Activated T-cell treated with anti-CD3 and anti-CD28 coated beads for 1 hour (primary cell): ENCODE measurements at places on chromosomes 1 and 21.

GRCh38 chr1:115413621-115414020 is 75.6 kb upstream of the NGF start:
- DNase-seq: no peak

GRCh38 chr1:154342132-154342531 is 16.8 kb downstream of the ATP8B2 start:
- no peak for DNase-seq

GRCh38 chr1:54857141-54857540 is 29.9 kb downstream of the DHCR24 start:
- no peak for DNase-seq

- DNase-seq: no peak
These were observed 6.4 kb upstream of the C1orf21 start for GRCh38 chr1:184380468-184380867.

DNA sequence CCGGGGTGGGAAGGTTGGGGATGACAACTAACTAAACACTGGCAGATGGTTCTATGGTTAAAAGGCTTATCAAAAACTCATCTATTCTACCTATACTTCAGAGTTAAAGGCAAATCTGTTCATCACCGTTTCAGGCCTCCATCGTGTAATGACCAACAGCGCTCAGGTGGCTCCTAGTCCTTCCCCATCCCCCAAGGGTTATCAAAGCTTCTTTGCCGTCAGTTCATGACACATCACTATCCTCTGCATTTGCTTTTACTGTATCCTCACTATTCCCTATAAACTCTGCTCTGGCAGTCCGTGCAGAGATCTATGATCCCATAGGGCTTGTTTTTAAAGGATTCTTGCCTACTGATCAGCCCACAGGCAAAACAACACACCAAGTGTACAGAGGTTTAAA is 8.2 kb downstream of the HMGN1 start:
- DNase-seq: no peak

DNA sequence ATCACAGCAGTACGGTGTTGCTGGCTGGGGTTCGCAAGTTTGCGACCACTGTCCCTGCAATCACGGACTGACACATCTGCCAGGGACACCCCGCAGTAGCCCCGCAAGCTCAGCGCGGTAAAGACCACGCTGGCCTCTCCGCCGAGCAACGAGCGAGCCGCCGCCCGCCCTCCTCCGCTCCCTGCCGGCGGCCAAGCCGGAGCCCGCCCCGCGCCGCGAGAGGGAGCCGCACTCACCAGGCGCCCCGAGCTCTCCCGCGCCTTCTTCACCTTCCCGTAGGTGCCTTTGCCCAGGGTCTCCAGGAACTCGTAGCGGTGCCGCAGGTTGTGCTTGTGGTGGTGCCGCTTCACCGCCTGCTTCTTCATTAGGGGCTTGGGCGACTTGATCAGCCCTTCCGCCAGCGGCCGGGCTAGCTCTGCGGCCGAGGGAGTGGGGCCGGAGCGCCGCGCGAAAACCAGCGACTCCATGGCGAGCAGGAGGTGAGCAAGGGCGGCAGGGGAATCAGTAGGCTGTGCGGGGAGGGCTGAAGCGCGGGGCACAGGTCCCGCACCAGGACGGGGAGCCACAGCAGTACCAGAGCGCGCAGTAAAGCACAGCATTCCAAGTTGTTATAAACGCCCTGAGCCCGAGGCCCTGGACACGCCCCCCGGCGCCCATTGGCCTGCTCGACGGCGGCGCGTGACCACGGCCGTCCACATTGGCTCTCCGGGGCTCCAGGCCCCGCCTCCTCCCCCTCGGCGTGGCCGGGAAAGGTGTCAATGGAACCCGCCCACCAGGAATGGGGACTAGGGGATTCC is at the start of gene NUAK2:
NUAK2 (minus strand) TSS at position 584 of the 797 bp plus-strand sequence; CDS start at position 467, 117 bp downstream.
- DNase-seq: peak; percentile 82

- DNase-seq: no peak
These were observed 48.5 kb downstream of the RGS7 start for GRCh38 chr1:241308471-241308870.

DNA sequence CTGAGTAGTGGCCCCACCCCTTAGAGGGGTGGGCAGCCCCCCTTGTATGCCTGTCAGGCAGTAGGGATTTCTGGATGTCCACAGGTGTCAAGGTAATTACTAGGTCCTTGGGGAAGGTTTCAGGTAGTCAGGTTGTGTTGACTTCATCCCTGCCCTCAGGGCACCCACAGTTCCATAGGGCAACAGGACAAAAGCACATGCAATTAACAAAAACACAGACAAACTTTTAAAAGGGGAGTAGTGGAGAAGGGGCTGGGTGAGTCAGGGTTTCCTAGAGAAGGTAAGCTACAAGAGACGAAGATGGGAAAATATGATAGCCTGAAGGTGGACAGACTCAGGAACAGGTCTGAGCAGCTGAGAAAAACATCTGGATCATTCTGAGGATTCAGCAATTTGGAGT is 14.1 kb downstream of the KRTCAP2 start:
- no peak for DNase-seq

- no peak for DNase-seq
These were observed 10.4 kb downstream of the CAMTA1 start for GRCh38 chr1:6795661-6796060.

DNA sequence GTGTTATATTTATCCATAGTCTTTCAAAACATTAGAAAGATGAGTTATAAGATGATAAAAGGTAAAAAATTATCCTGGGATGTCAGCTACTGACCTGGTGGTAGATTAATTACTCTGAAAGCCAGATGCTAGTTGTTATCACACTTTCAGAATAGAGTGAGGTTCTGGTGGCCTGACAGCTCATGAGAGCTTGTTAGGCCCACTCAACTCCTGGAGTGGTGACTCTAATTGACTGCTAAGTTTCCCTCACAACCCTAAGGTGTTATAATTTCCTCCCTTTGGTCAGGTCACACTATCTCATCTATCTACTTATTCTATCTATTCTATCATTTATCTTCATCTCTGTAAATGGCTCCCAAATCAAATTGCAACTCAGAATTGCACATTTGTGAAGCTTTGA is 90.1 kb downstream of the ZNF648 start:
- no peak for DNase-seq

DNA sequence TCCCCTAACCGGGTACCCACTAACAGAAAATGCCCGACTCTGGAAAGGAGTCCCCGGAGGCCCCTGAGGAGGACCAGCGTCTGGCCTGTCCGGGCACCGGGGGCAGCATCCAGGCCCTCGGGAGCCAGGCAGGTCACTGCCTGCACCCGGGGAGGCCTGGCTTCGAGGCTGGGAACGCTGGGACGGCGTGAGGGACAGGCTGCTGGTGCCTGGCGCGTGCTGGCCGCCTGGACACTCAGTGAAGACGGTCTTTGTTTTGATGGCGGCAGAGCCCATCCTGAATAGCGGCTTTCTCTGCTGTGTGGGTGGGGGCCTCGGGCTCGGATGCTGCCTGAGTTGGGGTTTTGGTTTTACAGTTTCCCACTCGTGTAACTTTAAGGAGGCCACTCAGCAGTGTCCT is 37.6 kb downstream of the PRKCZ start:
- no peak for DNase-seq

- DNase-seq: no peak
These were observed 30.5 kb downstream of the RHBG start for GRCh38 chr1:156399355-156400125.

GRCh38 chr1:199931666-199932377 is 95.7 kb upstream of the NR5A2 start:
- peak; percentile 1 for DNase-seq

DNA sequence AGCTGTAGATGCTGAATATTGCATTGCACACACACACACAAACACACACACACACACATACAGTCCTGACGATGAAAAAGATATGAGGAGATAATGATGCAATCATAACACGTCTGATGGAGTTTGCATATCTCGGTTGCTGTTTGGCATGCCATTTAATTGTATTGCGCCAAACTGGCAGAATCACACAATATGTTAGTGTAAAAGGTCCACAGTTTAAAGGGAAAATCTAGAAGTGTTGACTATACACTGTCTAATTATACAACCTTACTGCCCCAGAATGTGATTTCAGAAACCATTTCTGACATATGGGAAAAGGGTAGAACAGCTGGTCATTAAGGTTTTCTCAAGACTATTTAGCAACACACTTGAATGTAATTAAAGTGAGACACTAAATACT is 123.7 kb upstream of the PROX1 start:
- DNase-seq: no peak

- no peak for DNase-seq
These were observed 17.8 kb upstream of the EPB41 start for GRCh38 chr1:28896609-28896986.

DNA sequence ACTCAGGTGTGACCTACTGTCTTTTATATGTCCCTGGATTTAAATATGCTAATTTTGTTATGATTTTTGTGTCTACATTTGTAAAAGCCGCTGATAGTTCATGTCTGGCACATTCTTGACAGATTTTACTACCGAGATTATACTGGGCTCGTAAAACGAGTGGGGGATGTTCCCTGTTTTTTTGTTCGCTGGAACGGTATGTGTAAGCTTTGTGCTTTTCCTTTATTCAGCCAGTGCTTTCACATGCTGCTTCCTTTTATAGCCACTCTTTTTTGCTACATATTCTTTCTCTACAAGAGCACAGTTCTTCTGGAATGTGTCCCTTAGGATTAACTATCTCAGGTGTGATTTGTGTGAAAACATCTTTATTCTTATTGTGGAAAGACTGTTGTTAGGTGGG is 46.6 kb downstream of the ADARB1 start:
- no peak for DNase-seq

DNA sequence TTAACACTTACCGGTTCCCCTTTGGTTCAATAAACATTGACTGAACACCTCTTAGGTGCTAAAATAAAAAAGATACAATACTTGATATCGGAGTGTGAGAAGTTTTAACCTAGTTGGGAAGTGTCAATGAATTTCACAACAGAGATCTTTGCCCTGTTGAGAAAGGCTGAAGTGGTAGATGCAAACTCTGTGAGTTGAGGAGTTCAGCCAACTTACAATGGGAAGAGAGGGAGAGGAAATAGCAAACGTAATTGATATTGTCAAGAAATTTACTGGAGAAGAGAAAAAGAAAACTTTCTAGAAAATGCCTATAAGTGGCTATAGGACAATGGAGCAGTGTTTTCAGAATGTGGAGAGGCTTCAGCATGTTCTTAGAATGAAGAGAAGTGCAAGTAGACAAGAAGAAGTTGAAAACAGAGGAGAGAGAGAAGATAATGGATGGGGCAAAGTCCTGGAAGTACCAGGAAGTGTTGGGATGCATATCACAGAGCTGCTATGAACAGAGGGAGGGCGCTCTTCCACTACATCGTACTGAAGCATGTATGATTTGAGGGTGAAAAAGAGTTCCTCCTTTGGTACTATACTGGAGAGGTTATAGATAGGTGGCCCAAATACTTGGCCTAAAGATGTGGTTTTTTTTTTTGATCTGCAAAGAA is 48.9 kb downstream of the MEF2D start:
- no peak for DNase-seq

DNA sequence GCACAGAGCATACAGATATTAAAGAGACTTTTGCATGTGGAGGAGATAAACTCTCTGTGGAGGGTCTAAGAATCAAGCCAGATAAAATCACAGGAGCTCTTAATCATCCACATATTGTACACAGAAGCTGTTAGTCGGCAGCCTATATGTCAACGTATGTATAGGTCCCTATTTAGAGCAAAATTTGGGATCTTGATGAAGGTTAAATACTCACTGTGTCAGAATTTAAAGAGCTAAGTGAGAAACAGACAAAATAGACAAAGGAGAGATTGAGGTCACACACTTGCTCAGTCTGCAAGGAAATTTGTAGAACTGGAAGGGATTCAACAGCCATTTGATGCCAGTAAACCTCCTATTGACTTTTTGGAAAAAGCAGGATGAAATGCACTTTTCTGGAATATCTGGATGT is 4.1 kb upstream of the IRF2BP2 start:
- DNase-seq: no peak

DNA sequence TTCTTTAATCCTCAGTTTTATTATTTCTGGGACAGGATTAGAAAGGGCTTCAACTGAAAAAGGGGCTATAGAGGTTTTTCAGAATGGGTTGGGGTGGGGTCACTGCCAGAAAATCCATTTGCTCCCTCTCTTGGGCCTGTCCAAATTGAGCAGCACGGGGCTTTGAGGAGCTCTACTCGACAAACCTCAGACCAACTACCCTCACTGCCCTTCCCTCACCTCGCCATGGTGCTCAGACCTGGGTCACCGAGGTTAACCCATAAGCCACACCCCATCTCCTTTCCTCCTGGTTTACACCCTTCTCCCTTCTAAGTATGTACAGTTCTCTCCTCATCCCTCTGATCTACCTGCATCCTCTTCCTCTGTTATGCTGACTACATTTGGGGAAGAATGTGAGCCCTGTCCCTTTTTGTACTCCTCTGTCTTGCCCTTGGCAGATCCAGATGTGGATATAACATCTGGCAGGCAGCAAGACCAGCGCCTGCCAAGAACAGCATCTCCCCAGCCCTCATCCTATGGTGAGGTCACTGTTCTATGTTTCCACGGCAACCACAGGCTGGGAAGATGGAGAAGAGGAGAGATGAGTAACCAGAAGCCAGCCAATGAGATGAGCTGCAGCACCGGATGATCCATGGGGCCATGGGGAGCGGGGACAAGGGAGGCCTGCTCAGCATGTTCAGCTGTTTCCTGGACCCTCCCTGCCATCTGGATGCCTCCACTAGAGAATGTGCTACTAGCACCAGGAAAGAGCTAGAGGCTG is 3.7 kb upstream of the FABP3 start:
- no peak for DNase-seq

- DNase-seq: no peak
These were observed 60.5 kb downstream of the ERI3 start for GRCh38 chr1:44294588-44295007.

GRCh38 chr1:194225821-194226220 is 1039.4 kb upstream of the B3GALT2 start:
- no peak for DNase-seq

- no peak for DNase-seq
These were observed 98.7 kb downstream of the PCBP3 start for GRCh38 chr21:45742247-45742646.

- DNase-seq: no peak
These were observed 660 bp downstream of the PGBD5 start for GRCh38 chr1:230425252-230426091.

- DNase-seq: no peak
These were observed 111.5 kb upstream of the ZC3H11B start for GRCh38 chr1:219724440-219724839.

DNA sequence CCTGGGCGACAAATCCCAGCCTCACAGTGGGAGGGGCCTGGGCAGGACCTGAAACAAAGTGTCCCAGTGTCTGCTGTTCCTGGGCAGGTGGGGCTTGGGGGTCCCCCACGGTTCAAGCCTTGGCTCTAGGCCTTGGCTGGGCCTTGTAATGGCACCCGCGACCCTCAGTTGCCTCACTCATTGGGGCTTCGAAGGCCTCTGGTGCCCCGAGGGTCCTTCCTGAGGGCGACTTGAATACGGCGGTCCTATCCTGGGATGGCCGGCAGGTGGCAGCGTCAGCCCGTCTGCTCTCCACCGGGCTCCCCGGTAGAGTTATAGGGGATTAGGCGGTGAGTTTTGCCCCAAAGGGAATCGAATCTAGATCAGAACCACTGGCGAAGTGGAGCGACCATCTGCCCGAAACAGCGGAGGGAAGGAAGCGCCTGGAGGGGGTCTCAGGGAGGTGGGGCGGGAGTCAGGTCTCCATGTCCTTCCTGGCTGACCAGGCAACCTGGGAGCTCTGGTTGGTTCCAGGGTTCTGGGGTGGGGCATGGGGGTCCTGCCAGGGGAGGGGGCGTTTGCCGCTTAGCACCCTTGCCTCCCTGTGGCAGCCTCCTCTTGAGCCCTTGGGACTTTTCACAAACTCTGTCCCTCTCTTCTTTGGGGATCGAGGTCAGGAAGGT is 2.1 kb upstream of the PEX10 start:
- peak; percentile 74 for DNase-seq

GRCh38 chr1:43847882-43848281 is 85.7 kb upstream of the ARTN start:
- DNase-seq: no peak

- no peak for DNase-seq
These were observed 22.3 kb downstream of the PPFIA4 start for GRCh38 chr1:203048555-203049051.
